ENCODE measurements at places on chromosomes 3 and 15.

DNA sequence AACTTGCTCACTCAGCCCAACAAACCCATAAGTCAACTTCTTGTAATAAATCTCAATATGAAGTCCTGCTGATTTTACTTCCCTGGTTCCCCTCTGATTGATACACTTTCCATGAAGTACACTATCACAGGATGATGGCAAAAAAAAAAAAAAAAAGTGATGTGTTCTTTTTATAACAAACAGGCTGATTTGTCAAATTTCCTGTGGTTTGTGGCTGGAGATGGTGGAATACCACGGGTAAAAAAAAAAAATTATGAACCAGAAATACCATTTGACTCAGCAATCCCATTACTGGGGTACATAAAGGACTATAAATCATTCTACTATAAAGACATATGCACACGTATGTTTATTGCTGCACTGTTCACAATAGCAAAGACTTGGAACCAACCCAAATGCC is 10.7 kb upstream of the SERPINI2 start:
- H3K36me3 ChIP-seq, result no peaks in the 10 kb centered on the region
- H3K4me1 ChIP-seq, result no peaks in the 10 kb centered on the region
- H3K27ac ChIP-seq, result no peak overlapping the region
- no peaks in the 10 kb centered on the region for H3K27me3 ChIP-seq
- H3K4me3 ChIP-seq, result no peak overlapping the region

DNA sequence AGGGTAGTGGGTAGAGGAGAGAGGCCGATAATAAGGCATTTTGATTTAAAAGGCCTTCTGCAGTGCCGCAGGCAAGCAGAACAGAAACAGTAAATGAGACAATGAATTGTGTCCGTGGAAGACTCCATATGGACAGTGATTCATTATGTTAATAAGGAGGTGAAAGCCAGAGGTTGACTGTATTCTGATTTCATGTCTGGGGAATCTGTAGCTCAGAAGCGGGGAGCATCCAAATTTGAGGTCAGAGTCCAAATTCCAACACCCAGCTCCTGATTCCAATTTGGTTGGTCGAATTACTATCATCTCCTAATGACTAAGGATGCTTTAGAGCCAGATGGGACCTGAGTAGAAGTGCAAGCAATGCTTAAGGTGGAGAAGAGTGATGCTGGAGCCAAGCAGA is 1.0 kb upstream of the TBC1D21 start:
- no peaks in the 10 kb centered on the region for H3K36me3 ChIP-seq
- no peak for DNase-seq
- no peak overlapping the region for H3K4me3 ChIP-seq
- H3K27ac ChIP-seq, result no peak overlapping the region
- peaks cover 14% of the 10 kb centered on the region for H3K27me3 ChIP-seq
- H3K4me1 ChIP-seq, result peaks cover 6% of the 10 kb centered on the region

DNA sequence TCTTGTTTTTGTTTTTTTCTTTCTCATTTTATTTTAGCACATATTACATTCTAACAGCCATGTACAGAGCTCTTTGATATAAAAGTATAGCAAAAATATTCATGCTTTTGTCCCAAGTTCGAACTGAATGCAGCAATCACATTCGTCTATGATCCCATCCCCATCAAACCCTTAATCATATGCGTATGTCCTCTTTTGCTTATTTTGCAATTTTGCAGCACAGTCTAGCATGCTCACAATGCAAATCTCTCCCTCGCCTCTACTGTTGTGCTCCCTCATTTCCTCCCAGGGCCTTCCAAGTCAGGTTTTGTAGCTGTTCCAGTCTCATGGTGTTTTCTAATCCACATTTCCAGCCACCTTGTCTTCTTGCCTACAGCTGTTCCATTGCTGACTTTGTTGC is 144.6 kb upstream of the VEPH1 start:
- DNase-seq, result no peak
- H3K27me3 ChIP-seq, result no peaks in the 10 kb centered on the region
- H3K36me3 ChIP-seq, result no peaks in the 10 kb centered on the region
- H3K4me3 ChIP-seq, result no peak overlapping the region
- H3K4me1 ChIP-seq, result no peaks in the 10 kb centered on the region
- H3K27ac ChIP-seq, result no peak overlapping the region

DNA sequence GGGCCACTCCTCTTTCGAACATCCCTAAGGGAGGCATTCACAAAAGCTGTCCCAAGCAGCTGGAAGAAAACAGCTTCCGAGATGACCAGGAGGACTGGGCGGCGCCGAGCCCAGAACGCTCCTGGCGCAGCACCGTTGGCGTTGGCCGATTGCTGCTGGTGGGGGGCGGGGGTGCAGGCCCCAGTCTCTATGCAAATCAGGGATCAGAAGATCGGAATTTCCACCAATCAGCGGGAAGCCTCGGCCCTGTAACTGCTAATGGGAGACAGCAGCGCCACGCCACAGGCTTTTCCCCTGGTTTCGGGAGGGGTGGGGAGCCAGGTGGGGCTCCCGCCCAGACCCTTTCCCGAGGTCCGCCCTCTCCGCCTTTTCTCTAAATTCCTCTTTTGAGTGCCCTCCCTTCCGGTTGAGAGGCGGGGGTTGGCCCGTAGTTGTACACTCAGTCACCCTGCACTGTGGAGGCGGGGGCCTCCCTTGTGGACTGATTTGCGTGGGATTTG is 27.0 kb downstream of the HMCES start:
- DNase-seq, result no peak
- no peaks in the 10 kb centered on the region for H3K4me1 ChIP-seq
- peak overlapping the region; percentile 44 for H3K27ac ChIP-seq
- no peak overlapping the region for H3K4me3 ChIP-seq
- H3K36me3 ChIP-seq, result peaks cover 47% of the 10 kb centered on the region

DNA sequence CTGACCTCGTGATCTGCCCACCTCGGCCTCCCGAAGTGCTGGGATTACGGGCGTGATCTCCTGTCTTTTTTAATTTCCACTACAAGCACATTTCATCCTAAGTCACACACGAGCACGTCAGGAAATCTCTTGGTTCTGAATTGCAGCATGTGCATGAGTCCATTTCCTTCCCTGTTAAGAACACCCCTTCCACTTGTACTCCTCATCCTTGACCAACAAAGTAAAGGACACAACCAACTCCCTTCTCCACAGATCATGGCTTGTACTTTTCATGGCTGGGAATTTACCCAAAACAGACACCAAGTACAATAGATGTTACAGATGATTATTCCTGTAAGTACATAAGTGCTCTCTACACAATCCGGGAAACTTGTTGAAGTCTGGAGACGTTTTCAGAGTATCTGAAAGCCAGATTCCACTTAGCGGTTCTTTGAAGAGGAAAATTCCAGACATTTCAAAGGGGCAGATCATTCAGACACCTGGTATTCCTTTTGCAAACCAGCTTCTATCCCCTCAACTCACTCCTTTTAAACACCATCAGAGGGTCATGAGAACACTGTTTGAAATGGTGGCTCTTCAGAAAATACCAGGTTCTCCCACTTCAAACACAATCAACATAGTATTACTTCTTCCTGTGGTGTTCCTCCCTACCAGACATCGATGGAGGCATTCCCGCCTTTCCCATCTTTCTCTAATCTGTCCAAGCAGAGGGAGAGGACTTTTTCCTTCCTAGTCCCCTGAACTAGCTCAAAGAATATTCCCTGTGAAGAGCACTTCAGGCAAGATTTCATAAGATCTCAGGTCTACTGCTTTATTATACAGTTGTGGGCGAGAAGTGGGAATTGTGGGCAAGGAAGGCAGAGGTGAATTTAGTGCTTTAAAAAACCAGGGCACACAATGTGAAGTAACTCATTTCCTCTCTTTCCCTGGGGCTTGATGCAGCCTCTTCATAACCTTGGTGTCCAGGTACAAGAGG is 80.1 kb upstream of the TSC22D2 start:
- DNase-seq, result no peak
- H3K4me1 ChIP-seq, result no peaks in the 10 kb centered on the region
- H3K36me3 ChIP-seq, result no peaks in the 10 kb centered on the region
- H3K27me3 ChIP-seq, result no peaks in the 10 kb centered on the region
- no peak overlapping the region for H3K4me3 ChIP-seq
- no peak overlapping the region for H3K27ac ChIP-seq

- peak overlapping the region; percentile 95 for H3K27ac ChIP-seq
- no peak for DNase-seq
- H3K27me3 ChIP-seq, result no peaks in the 10 kb centered on the region
- peaks cover 17% of the 10 kb centered on the region for H3K4me1 ChIP-seq
- peaks cover 40% of the 10 kb centered on the region for H3K36me3 ChIP-seq
- H3K4me3 ChIP-seq, result peak overlapping the region; percentile 87
Measured at GRCh38 chr3:129161860-129162271, 1.0 kb upstream of the ISY1 start.

DNA sequence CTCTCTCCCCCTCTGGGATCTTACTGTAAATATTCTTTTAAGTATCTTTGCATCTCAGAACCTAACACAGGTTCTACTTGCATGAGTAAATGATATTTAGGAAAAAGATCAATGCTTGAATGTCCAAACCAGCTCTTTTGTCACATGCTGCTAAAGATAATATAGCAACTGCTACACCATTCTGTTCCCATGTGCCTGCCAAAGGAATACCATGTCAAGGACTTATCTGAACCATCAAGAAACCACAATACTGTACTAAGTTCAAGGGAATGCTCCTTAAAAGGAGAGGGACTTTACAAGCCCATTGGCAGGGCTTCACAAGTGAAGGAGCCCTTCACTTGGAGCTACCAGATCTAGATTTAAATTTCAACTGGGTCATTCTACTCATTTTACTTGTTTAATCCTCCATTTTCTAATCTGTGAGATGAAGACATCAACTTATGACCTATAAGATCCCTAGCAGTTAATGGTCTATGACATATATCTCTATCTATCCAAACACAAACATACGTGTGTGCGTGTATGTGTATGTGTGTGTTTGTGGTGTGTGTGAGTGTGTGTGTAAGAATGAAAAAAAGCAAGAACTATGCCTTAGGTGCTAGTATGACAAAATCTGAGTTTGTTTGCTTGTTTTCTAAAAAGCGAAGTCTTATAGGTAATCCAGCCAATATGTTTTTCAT is 13.0 kb upstream of the SEC62 start:
- H3K27ac ChIP-seq, result no peak overlapping the region
- H3K4me1 ChIP-seq, result peaks cover 10% of the 10 kb centered on the region
- no peaks in the 10 kb centered on the region for H3K36me3 ChIP-seq
- no peaks in the 10 kb centered on the region for H3K27me3 ChIP-seq

- H3K4me3 ChIP-seq, result no peak overlapping the region
- H3K36me3 ChIP-seq, result no peaks in the 10 kb centered on the region
- H3K27me3 ChIP-seq, result no peaks in the 10 kb centered on the region
- DNase-seq, result no peak
- peak overlapping the region; percentile 60 for H3K27ac ChIP-seq
Measured at GRCh38 chr3:196619223-196619622, 20.3 kb upstream of the NRROS start.

DNA sequence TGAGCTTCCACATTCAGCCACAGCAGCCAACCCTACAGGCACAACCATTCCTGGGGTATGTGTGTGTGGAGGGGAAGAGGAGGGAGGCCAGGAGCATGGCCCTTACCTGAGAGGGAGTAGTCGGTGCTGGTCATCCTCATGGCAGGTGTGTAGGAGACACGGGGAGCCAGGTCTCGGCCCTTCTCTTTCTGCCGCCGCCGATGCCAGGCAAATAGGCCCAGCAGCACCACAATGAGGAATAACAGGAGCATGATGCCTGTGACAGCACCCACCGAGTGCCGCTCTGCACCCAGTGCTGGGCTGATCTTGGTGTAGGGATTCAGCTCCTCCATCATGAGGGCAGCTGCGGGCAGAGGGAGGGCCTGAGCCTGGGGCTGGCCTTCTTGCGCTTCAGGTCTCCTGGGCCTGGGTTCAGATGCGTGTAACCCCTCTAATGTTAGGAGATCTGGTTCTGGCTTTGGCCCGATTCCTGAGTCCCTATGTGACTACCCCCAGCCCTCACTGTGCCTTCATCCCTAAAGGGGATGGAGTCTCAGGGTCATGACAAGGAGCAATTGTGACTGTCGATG is 44.4 kb downstream of the RAB11A start:
- no peak overlapping the region for H3K4me3 ChIP-seq
- DNase-seq, result no peak
- peaks cover 9% of the 10 kb centered on the region for H3K4me1 ChIP-seq
- no peaks in the 10 kb centered on the region for H3K27me3 ChIP-seq
- H3K27ac ChIP-seq, result no peak overlapping the region

DNA sequence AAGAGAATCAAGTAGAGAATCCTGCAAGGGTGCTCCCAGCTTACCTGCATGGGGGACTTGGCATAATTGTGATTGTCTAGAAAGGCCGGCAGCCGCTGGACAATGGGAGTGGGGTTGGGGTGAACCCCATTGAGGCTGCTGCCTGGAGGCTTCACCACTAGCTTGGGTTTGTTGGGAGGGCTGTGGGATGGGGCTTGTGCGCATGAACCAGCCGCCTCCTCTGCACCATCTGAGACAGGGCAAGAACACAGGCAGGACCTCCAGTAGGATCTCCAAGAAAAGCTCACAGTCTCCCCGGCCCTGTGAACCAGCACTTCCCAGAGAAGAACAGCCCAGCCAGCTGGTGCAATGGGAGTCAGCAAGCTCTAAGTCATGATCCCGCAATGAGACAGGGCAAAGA is 39.8 kb downstream of the SEMA3G start:
- H3K36me3 ChIP-seq, result peaks cover 83% of the 10 kb centered on the region
- no peak overlapping the region for H3K4me3 ChIP-seq
- no peak overlapping the region for H3K27ac ChIP-seq
- no peaks in the 10 kb centered on the region for H3K27me3 ChIP-seq

- H3K27ac ChIP-seq, result no peak overlapping the region
- no peak overlapping the region for H3K4me3 ChIP-seq
Measured at GRCh38 chr15:101099183-101099582, 152.7 kb downstream of the CHSY1 start.

DNA sequence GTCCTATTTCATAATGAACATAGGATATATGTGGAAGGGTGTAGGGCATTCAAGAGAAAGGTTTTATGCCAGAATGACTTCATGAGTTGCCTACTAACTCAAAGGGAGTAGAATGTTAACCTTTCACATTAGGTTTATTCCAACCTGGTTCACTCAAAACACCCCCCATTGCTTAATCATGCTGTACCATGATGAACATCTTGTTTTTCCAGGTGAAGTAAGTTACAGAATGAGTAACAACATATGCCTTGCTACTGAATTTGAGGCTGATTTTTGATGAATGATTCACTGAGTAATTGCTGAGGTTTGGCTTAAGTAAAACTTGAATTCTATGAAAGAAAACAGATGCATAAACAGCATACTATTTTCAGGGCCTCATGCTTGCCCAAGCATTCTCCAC is 5.9 kb upstream of the CLDN16 start:
- H3K36me3 ChIP-seq, result no peaks in the 10 kb centered on the region
- no peak overlapping the region for H3K4me3 ChIP-seq
- no peak for DNase-seq
- H3K4me1 ChIP-seq, result no peaks in the 10 kb centered on the region

DNA sequence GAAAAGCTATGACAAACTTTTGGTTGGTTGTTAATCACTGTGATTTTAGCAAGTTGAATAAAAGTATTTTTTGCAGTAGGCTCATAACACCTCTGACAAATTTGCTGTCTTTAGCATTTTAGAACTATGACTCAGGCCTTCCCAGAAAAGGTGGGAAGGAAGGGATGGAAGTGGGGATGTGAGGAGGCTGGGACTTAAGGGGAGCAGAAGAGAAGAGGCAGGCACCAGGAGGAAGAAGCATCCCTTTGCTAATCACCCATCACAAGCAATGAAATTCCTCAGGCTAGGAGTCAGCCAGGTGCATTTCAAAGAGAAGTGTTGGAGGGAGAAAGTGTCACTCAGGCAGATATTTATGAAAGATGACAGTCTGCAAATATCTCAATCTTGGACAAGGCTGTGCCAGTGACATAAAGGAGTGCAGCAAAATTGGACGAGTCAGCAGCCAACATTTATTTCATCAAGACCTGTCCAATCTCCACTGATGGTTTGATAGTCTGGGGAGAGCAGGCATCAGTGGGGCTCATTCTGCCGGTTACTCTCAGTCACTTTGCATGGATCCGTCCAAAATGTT is 337.3 kb upstream of the ARRDC4 start:
- H3K4me1 ChIP-seq, result no peaks in the 10 kb centered on the region
- H3K27me3 ChIP-seq, result no peaks in the 10 kb centered on the region
- H3K27ac ChIP-seq, result no peak overlapping the region
- DNase-seq, result no peak
- H3K4me3 ChIP-seq, result no peak overlapping the region
